ENCODE measurements at places on chromosomes 4 and X. TPM values are rescaled to one million over a fixed set of nuclear protein-coding genes. Genes with fewer than 3 reads are reported as not detected.

Gene GNRHR
- total RNA-seq = not detected

Gene P2RY4
- not detected for total RNA-seq

Gene AVPR2
- not detected for total RNA-seq

Gene VEGFC
- total RNA-seq = 11.2 TPM

Gene ATP1B4
- not detected for total RNA-seq

Gene IL2
- total RNA-seq = not detected

Gene GYPA
- not detected for total RNA-seq

Gene KLHL4
- 4.9 TPM for total RNA-seq

Gene TSPAN7
- total RNA-seq = 3.2 TPM

Gene TRPC5OS
- not detected for total RNA-seq

Gene DSPP
- total RNA-seq = not detected

Gene PNMA6A
- 4.6 TPM for total RNA-seq

Gene SERTM2
- total RNA-seq = not detected

Gene TRAM1L1
- total RNA-seq = 0.66 TPM

Gene ZNF718
- total RNA-seq = 0.61 TPM

Gene FIP1L1
- total RNA-seq = 32.9 TPM

Gene SLC30A9
- 27.1 TPM for total RNA-seq

Gene GPR173
- not detected for total RNA-seq

Gene C4orf36
- total RNA-seq = 1.4 TPM

Gene PLAC1
- 1.00 TPM for total RNA-seq

Gene SYNPO2
- total RNA-seq = 1.0 TPM

Gene GATA1
- total RNA-seq = not detected

Gene SSX2B
- not detected for total RNA-seq

Gene GLOD5
- total RNA-seq = not detected

Gene RAB9A
- total RNA-seq = 31.4 TPM

Gene IQCM
- total RNA-seq = not detected

Gene ATOH1
- not detected for total RNA-seq

Gene GPAT3
- 34.3 TPM for total RNA-seq

Gene XAGE1B
- total RNA-seq = 160 TPM

Gene TENM3
- total RNA-seq = 1.7 TPM

Gene NPY1R
- not detected for total RNA-seq

Gene ADH1B
- not detected for total RNA-seq

Gene C4orf50
- total RNA-seq = not detected

Gene PPEF1
- 1.3 TPM for total RNA-seq

Gene TMPRSS11F
- total RNA-seq = not detected

Gene CT45A10
- total RNA-seq = not detected

Gene PHKA1
- 29.2 TPM for total RNA-seq

Gene TACR3
- total RNA-seq = not detected

Gene FGG
- total RNA-seq = 5.1 TPM

Gene RXFP1
- total RNA-seq = not detected

Gene NXF2
- total RNA-seq = not detected

Measured in A549 treated with ZK216348 at 1 μM for 4 hours (cell line).